T-helper 1 cell (primary cell): ENCODE measurements at places on chromosomes 7 and 10.

- no peak for DNase-seq
Measured at GRCh38 chr10:28343252-28343651, 40.4 kb upstream of the MPP7 start.

DNA sequence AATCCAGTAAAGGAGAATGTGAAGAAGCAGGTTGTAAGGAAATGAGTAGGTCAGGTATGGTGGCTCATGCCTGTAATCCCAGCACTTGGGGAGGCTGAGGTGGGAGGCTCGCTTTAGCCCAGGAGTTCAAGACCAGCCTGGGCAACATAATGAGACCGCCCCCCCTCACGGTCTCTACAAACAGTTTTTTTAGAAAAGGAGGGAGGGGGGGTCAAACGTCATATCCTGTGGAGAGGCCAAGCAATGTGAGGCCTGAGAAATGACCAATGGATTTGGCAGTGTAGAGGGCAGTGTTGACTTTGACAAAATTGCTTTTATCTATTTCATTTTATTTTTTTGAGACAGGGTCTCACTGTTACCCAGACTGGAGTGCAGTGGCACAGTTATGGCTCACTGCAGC lies 2.3 kb upstream of the DNAJB12 start:
- DNase-seq, result no peak

- DNase-seq, result no peak
Measured at GRCh38 chr7:37354656-37355131, 94.0 kb downstream of the ELMO1 start.

GRCh38 chr10:1788401-1788800 lies 51.1 kb upstream of the ADARB2 start:
- no peak for DNase-seq

GRCh38 chr7:37970211-37970610 lies 49.8 kb downstream of the EPDR1 start:
- no peak for DNase-seq

DNA sequence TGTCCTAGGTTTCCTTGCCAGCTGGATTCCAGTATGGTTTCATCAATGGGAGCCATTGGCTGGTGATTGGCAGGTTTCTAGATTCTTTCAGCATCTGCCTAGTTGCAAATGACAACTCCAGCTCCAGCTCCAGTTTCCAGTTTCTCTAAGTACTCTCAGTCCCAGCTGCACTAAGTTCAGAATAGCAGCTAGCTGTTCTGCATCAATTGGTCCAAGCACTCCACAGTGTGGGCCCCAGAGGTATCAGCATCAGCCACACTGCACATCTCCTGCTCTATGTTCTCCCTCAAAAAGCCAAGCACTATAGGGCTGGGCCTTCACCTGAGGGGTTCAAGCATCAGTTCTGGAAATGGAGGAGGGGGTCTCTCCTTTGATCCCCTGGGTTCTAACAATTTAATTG lies 143.4 kb downstream of the VPS50 start:
- no peak for DNase-seq

- DNase-seq, result no peak
Measured at GRCh38 chr7:43767311-43767710, 8.8 kb downstream of the BLVRA start.

DNA sequence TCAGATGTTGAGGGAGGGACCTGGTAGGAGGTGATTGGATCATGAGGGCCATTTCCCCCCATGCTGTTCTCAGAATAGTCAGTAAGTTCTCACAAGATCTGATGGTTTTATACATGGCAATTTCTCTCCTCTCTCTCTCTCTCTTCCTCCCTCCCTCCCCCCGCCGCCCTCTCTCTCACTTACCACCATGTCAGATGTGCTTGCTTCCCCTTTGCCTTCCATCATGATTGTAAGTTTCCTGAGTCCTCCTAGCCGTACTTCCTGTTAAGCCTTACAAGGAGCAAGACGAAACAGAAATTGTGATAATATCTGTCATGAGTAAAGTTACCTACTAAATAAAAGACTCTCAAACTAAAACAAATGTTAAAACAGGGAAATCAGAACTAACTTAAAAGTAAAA lies 19.9 kb upstream of the GPR141 start:
- no peak for DNase-seq

GRCh38 chr10:28492116-28492920 lies 40.6 kb upstream of the WAC start:
- no peak for DNase-seq

GRCh38 chr10:113713640-113713982 lies 33.9 kb downstream of the CASP7 start:
- no peak for DNase-seq

- DNase-seq, result no peak
Measured at GRCh38 chr7:148570510-148570909, 20.1 kb upstream of the C7orf33 start.

DNA sequence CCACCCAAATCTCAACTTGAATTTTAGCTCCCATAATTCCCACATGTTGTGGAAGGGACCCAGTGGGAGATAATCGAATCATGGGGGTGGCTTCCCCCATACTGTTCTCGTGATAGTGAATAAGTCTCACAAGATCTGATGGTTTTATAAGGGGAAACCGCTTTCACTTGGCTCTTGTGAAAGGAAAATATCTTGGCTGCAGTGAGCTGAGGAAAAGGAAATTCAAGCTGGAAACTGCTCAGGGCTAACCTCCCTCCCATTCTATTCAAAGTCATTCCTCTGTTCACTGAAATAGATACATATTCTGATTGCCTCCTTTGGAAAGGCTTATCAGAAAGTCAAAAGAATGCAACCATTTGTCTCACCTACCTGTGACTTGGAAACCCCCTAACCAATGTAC lies 15.8 kb downstream of the CYCS start:
- DNase-seq, result no peak

GRCh38 chr7:141071260-141071854 lies 2.5 kb upstream of the TMEM178B start:
- DNase-seq, result peak; percentile 74

DNA sequence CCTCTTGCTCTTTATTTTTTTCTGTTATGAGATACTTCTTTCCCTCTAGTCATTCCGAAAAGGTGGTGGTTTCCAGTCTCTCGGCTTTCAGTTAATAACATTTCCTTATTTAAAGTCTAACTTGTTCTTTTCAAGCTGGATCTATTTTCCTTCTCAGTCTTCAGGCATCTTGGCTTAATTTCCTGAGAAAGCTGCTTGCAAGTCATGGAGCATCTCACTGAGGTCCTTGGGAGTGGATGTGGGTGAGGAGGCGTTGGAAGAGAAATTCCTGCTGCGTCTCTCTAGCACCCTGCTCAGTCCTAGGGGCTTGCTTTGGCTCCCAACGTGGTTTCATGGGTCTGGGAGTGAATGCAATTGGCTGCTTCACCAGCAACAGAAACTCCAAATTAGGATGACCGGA lies 210.2 kb upstream of the MKI67 start:
- DNase-seq, result no peak

GRCh38 chr10:77417806-77418640 lies 219.6 kb downstream of the KCNMA1 start:
- no peak for DNase-seq

GRCh38 chr10:133245439-133246235 lies 8.0 kb downstream of the VENTX start:
- no peak for DNase-seq

- peak; percentile 36 for DNase-seq
Measured at GRCh38 chr7:50303335-50304128, 984 bp upstream of the IKZF1 start.

DNA sequence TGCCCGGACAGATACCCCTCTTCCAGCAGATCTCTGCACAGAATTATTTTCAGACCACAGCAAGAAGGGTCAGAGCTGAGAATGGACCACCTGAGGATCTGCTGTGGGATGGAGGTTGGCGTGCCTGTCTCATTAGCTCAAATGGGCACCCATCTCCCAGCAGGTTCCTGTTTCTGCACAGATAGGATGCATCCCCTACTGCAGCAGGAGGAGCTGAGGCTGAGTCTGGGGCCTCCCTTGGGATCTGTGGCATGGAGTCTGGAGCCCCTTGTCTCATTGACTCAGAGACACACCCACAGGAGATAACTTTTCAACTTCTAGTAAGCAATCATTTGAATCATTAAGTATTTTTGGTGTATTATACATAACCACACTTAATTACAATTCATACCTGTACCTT lies 212.7 kb downstream of the ADK start:
- no peak for DNase-seq

DNA sequence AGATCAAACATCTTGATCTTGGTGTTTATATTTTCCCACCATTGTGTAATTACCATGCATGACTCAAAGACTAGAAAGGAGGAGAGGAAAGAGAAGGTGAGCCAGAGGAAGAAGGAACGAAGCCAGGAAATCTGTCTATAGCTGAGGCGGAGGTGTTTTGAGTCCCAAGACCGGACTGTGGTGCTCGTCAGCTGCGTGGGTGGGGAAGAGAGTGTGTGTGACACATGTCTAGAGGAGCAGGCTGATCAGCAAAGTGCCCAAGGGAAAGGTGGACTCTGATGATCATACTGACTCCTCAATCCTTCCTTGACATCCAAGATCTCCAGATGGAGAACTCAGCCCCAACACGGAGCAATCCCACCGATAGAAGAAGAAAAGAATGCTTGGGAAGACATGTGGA lies 189.5 kb upstream of the MINDY3 start:
- no peak for DNase-seq

DNA sequence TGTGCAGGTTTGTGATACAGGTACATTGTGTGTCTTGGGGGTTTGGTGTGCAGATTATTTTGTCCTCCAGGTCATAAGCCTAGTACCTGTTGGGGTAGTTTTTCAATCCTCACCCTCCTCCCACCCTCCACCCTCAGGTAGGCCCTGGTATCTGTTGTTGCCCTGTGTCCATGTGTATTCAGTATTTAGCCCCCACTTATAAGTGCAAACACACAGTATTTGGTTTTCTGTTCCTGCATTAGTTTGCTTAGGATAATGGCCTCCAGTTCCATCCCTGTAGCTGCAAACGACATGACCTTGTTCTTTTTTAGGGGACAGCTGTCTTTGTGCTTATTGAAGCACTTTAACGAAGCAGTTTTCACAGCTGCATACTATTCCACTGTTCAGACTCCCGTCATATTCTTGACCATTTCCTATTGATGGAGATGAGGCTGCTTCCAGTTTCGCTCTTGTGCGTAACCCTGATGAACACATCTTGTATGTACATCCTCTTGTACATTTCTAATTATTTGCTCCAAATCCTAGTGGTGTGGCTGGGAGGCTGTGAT lies 47.4 kb downstream of the LHPP start:
- DNase-seq, result no peak

DNA sequence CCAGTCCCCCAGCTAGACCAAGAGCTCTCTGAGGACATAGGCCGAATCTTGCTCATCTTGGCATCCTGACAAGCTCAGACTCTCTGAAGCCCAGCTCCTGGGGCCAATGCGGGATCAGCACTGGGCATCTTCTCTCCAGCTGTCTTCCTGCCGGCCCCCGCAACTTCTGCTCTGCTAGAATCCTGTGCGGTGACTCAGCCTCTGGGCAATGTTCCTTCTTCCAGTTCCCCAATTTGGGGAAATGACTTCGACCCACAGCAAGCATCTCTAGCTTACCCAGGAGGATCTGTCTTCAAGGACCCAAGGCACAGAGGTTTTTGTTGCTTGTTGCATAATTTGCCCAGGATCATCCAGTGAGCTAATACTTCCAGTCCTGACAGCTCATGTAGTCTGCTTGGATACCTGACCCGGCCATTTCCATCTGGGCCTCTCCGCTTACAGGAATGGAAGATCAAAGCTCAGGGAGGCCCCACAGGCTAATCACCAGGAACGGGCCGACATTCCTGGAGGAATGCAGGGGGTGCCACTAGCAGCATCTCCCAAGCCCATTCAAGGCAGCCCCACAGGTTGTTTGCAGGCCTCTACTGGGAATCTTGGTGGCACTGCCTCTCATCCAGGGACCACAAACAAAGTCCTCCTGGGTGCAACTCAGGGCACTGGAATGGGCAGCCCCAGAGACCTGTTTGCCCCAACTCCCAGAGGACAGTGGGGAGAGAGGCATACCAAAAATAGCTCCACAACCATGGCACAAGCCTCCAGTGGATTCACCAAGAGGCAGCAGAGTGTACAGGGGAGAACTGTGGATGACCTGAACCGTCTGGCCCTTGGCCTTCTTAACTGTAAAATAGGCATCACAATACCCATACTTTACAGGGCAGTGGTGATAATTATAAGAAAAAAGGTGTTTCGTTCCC lies 151.9 kb downstream of the NEURL1 start:
- no peak for DNase-seq

DNA sequence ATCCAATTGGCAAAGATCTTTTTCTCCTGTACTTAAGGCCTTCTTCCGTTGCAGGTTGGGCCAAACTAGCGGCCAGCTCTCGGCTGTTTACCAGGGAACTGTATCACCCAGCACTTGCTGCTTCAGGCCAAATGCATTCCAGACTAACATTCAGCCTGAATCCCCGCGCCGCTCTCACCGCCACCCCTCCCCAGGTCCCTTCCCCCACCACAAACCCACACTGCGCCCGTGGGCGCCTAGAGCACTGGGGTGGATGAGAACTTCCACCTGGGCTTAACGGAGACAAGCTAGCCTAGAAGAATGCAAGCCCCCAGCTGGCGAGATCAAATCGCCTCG lies 676 bp downstream of the TCAF1 start:
- no peak for DNase-seq
